Fibroblast of villous mesenchyme (primary cell): ENCODE measurements at places on chromosomes 1 and 21. TPM values are rescaled to one million over a fixed set of nuclear protein-coding genes. Genes with fewer than 3 reads are reported as not detected.
A peak's percentile ranks its signal among the peaks of the same experiment; 100 is the strongest.

Gene CATSPERE
- total RNA-seq, result 0.64 and 1.7 TPM in 2 replicates

Gene RAB42
- total RNA-seq, result 3.9 and 5.2 TPM in 2 replicates

Gene CYYR1
- not detected in 2 replicates for total RNA-seq

Gene CLCNKB
- total RNA-seq, result under 0.01 and 0.43 TPM in 2 replicates

DNA sequence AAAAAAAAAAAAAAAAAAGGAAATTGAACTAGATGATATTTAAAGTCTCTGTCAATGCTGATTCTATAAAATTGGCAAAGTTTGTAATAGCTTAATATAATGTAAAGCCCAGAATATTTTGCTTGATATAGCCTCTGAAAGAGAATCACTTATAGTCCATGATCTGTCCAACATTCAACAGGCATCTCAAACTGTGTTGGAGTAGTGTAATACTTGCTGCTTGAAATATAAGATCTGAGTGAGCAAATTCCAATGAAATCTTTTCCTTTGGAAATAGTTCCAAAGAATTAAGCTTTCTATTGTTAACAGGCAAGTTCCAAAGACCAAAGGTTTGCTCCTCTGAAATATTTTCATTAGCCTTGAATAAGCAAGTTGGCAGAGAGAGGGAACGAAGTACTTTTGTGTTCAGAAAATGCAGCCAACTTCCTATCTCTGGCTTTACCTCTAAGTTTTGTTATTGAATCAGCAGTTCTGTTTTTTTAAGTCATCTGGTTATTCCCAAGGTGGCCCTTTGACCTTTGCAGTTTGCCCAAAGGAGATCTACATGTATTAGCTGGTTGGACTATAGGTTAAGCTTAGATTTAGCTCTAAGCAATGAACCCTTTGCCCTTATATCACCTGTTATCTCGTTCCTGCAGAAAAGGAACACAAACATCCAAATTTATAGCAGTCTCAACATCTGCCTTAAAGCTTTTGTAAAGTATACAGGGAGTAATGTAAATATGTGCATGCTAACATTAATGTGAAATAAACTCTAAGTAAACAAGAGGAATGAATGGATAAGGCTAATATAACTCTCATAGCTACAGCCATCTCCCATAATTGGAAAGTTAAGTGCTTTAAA lies 24.4 kb upstream of the CEP350 start:
- peak; percentile 48 for DNase-seq

Gene PIK3R3
- 10.3 and 14.2 TPM in 2 replicates for total RNA-seq

- DNase-seq, result no peak
Observed at GRCh38 chr21:45433911-45434644, 29.1 kb downstream of the COL18A1 start.
